Epithelial cell of proximal tubule (primary cell): ENCODE measurements at places on chromosomes 7 and 10. TPM values are rescaled to one million over a fixed set of nuclear protein-coding genes. Genes with fewer than 3 reads are reported as not detected.

DLX5 gene
- not detected in 2 replicates for total RNA-seq

KIF20B gene
- 23.6 and 26.1 TPM in 2 replicates for total RNA-seq

DNA sequence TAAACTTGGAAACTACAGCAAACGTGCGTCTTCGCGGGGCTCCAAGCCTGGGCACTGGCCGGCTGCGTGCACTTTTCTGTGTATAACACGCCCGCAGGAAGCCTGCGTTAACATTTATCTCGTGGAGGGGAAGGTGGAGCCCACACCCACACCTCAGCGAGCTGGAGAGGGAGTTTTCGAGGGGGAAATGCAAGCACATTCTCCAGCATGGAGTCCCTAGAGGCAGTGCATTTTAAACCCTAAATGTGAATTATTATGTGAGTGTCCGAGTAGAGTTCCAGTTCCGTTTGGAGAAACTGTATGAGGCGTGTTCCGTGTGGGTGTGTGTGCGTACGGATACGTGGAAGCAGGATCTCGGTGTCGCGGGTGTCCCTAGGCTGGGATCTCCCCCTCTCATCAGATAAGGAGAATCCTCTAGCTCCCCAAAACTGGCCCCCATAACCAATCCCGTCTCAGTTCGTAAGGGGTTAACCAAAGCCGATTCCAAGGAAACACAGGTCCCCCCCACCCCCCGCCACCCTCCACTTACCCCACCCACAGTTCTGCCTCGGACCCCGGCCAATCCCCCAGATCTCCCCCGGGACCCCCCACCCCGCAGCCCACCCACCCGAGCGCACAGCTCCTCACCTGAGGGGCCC, 403 bp downstream of the CDK6 start:
- DNase-seq, result no peak

GRCh38 chr10:71323407-71323806, 4.3 kb downstream of the SLC29A3 start:
- no peak for DNase-seq

GRCh38 chr7:123725586-123726171, 23.1 kb downstream of the WASL start:
- DNase-seq, result no peak
